ENCODE measurements at places on chromosomes 3 and 15.
A peak's percentile ranks its signal among the peaks of the same experiment; 100 is the strongest.

- DNase-seq: peak; percentile 3
Measured at GRCh38 chr3:23035927-23036640, 167.0 kb upstream of the UBE2E2 start.

GRCh38 chr3:116046350-116046749 lies 398.9 kb downstream of the LSAMP start:
- DNase-seq: no peak

GRCh38 chr3:132222868-132223538 lies 94.2 kb upstream of the ACP3 start:
- DNase-seq: peak; percentile 28

- no peak for DNase-seq
Measured at GRCh38 chr3:183073839-183074238, 25.5 kb downstream of the MCCC1 start.

DNA sequence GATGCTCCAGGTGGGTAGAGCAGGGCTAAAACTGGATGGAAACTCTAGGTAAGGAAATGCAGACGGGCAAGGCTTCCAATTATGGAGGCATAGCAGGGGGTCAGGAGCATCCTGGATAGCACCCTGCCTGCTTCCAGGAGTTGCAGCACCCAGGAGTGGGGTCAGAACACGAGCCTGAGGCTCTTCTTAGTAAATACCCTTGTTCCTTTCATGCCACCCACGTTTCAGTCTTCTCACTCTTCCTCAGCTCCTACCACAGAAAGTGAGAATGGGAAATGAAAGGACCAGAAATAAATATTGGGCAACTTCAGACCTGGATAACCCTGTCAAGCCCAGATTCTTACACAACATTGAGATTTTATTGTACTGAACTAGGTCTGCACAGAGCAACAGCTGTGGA lies 16.4 kb downstream of the CCR1 start:
- DNase-seq: no peak

- DNase-seq: peak; percentile 24
Measured at GRCh38 chr3:22175947-22176346, 424.9 kb upstream of the ZNF385D start.

DNA sequence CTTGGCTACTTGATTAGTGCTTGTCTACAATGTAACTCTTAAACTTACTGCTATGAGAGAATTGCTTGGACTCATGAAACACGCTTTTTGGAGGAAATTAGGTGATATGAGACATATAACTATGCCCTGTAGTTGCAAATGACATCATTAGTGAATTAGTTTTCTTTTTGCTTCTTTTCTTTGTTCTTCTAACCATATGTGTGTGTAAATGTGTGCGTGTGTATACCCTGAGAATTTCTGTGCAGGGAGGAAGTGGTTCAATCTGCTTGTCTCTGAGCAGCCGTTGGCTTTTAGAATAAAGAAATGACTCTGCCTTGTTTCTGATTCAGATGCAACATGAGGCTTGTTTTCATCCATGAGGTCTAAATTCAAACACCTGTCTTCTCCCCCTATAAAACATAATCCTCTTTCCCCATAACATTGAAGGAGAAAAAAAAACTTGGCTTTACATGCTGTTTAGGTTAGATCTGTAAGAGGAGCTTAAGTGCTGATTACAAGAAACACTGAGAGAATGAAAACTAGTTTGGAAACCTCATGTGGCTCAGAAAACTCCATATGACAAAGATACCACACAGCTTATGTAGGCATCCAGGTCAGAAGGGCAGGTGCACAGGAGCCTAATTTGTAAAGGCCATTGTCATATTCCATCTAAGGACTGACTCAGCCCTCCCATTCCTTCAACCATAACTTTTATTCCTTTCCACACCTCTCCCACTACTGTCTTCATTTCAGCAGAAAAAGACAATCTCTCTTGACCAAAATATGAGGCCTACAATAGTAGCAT lies 30.5 kb upstream of the BLM start:
- no peak for DNase-seq

GRCh38 chr3:122784436-122784835 lies 9.2 kb downstream of the HSPBAP1 start:
- no peak for DNase-seq

- no peak for DNase-seq
Measured at GRCh38 chr15:48592221-48592731, 53.2 kb downstream of the FBN1 start.

GRCh38 chr3:17752436-17752835 lies 10.0 kb upstream of the TBC1D5 start:
- no peak for DNase-seq

DNA sequence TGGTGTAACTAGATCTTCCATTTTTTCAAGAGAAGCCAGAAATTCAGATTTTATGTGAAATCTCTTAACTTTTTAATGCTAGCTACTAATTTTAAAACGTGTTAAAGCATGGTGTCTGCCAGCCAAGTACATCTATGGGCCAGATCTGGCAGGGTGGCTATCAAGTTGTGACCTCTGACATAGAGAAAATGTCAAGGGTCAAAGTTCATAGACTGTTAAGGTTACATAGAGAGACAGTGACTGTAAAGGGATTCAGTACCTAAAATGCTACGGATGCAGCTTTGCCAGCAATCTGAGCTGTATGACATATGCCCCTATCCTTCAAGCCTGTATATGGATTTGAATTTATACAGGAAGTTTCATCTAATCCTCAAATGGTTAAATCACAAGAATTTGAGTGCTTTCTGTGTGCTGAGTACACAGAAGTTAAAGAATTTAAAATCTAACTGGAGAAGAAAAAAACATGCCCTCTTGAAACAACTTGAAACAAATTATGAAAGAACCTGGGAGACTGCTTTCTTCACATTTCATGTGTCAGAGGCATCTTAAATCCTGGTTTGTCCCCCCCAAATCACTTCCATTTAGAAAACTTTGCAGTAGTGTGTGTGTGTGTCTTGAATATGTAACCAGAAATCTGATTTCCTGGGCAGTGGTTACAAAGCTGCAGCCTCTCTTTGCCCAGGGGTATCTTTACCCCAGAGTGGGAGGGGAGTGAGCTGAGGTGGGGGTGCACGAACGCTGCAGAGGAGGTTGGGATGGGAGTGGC lies 895 bp upstream of the ARHGAP31 start:
- DNase-seq: peak; percentile 61
